ENCODE measurements at places on chromosomes 2 and 18.

- DNase-seq: no peak
Observed at GRCh38 chr2:224039770-224040440, 819 bp upstream of the SERPINE2 start.

DNA sequence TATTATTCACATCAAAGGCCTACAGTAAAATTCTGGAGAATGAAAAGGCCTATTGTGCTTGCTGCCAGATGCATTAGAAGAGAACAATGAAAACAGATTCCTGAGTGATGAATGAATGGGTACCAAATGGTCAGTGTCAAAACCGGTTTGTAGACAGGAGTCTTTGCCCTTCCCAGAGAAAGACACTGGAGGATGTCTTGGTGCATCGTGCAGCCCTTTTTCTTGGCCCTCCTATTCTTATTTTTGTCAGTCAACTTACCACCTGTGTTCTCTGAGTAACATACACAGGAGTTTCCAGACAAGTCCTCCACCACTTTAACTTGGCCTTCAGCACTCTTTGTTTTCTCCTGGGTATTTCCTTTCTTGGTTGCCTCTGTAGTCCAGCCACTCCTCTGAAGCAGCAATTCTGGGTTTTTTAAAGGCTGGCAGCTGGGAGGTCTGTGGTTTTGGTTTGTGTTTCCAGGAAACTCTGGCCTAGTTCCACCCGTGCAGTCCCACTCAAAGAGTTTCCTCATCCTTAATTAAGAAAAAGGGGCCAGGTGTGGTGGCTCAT, 29.4 kb downstream of the PSTPIP2 start:
- no peak for DNase-seq

DNA sequence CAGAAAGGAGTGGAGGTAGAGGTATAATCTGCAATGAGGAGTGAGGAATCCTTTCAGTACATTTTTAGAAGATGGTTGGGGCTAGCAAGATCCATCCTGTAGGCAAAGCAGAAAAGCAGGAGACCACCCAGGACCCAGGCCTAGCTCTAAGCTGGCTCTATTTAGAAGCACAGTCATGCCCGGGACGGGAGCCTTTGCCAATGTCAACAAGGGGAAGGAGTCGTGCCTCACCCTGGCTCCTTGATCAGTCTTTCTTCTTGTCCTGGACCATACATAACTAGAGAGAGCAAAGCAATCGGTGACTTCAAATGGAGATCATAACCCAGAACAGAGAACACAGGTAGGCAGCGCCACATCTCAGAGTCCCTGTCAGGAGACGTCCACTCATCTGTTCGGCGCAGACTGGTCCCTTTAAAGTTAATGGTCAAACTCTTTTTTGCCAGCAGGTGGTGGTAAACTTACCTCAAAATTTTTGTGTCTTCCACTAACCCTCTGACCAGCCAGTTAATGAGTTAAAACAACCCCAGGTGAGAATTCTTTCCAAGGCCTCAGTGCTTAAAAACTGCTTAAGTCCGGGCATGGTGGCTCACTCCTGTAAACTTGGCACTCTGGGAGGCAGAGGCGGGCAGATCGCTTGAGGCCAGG, 8.0 kb downstream of the MC5R start:
- no peak for DNase-seq

- DNase-seq: no peak
Observed at GRCh38 chr2:173107629-173108022, 32.0 kb downstream of the MAP3K20 start.

DNA sequence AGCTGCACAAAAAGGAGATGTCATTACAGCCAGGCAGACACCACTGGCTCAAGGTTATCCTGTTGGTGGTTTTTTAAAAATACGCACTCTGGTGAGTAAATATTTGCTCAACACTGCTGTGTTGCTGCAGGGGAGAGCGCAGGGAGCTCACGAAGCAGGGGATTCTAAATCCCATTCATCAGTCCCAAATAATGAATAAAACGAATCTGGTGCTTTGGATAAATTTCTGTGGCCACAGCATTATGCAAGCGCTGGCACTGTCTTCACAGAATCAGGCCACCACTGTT, 256.2 kb downstream of the HDAC4 start:
- no peak for DNase-seq

DNA sequence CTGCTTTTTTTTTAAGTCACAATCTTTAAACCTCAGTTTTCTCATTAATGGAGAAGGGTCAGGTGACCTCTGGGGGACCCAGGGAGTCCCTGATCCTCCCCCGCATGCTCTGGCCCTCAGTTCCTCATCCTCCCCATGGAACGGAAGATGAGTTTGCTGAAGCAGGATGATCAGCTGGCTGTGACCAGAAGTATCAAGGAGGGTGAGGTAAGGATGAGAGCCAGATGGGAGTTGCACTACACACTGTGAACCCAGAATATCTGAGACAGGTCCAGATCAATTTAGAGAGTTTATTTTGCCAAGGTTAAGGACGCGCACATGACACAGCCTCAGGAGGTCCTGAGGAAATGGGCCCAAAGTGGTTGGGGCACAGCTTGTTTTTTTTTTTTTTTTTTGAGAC, 3.8 kb downstream of the CATIP start:
- no peak for DNase-seq

DNA sequence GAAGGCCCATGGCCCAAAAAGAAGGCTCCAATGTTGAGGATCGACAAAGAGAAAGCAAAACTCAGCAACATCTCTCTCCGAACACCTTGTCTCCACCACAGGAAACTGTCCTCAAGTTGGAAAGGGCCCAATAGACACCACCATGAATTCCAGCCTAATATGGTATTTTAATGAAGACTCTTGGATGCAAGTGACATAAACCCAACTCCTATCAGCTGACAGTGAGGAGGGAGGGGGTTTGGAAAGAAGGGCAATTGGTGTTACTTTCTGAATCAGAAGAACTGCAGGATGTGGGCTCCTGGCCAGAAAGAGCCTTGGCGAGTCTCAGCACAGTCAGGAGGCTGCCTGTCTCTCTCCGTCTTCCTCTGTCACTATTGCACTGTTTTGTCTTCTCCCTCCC, 40.3 kb upstream of the SIGLEC15 start:
- no peak for DNase-seq

GRCh38 chr2:196592331-196592910, 47.1 kb upstream of the CCDC150 start:
- no peak for DNase-seq

- no peak for DNase-seq
Observed at GRCh38 chr18:46318356-46318755, 214.2 kb downstream of the HAUS1 start.

DNA sequence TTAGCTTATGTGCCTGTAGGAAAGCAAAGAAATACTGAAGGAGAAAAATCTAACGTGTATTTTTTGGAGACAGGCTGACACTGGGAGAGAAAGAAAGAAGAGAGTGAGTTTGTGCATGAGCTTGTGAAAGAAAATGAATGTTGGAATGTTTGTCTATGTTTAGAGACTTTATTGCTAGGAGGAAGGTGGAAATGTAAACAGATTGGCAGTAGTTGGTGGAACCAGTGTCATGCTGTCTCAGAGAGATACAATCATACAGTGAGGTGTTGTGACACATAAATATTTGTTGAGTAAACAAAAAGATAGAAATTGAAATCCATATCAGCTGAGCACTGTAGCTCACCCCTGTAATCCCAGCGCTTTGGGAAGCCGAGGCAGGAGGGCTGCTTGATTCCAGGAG, 222.2 kb upstream of the MEIS1 start:
- no peak for DNase-seq

- DNase-seq: no peak
Observed at GRCh38 chr2:138722316-138722715, 57.9 kb downstream of the NXPH2 start.

DNA sequence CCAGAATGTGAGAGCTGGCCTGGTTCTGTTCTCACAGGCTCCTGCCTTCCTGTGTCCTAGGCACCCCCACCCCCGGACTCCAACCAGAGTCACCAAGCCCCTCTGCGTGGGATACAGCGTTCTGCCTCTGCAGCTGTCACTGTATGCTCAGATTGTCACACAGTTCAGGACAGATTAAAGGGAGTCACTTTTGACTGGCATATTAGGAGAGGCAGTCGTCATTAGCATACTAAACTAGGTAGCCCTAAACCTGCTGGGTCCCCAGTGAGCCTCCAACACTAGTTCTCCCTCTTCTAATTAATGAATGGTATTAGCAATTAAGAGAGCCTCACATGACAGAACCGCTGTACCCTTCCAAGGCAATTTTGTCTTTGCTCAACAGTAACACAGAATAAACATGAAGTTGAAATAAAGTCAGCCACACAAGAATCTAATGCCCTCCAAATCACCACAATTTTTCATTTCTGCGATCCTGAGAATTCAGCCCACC, 340.2 kb downstream of the CMPK2 start:
- DNase-seq: no peak

DNA sequence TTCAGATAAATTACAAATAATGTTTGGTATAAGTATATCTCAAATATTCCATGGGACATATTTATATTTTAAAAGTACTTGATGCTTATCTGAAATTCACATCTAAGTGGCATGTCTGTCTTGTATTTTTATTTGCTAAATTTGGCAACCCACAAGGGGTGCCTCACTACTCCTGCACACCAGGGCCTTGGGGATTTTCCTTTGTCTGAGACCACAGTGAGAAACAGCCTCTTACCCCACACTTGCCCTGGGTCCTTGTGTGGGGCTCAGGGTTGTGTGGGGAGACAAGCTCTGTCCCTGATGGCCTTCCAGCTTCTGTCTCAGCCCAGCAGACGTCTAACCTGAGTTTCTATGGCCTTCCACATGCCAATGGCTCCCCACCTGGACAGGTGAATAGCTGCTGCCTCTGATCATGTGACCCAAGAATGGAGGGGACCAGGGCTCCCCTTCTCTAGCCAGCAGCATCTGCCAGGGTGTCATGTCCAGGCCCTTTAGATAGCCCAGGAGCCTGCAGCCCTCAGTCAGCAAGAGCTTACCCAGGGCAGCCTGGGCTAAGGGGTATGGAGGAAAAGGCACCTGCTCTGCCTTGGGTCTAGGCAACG, 49.5 kb upstream of the MRPL33 start:
- DNase-seq: no peak

DNA sequence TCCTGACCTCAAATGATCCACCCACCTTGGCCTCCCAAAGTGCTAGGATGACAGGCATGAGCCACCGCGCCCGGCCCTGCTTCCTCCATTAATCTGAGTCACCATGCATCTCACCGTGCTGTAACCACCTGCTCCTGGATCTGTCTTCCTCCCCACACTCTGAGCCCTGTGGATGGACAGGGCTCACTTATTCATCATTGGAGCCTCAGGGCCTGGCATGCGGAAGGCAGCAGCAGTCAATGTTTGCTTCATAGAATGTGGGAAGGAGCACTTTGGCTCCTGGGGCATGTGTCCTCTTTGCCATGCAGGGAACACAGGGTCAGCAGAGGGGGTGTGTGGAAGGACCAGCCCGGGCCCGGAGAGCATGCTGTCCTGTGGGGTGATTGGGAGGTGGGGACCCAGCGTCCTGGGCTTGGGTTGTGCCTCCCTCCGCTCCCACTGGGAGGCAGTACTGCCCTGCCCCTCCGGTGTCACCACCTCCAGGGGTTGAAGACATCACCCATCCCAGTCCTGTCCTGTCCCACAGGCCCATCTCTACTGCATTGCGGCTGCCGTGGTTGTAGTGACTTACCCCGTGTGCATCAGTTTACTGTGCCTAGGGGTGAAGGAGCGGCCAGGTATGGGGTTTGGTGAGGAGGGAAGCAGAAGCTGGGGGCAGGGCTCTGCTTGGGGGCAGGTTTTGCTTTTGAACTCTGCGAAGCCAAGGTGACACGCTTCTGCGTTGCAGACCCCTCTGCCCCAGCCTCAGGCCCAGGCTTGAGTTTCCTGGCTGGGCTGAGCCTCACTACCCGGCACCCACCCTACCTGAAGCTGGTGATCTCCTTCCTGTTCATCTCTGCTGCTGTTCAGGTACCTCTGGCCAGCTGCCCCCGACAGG, 11.5 kb downstream of the MFSD2B start:
- no peak for DNase-seq

- no peak for DNase-seq
Observed at GRCh38 chr2:100483895-100484294, 13.6 kb downstream of the NMS start.

- DNase-seq: no peak
Observed at GRCh38 chr2:5782103-5782502, 89.9 kb downstream of the SOX11 start.

- no peak for DNase-seq
Observed at GRCh38 chr2:60498816-60499429, 54.5 kb downstream of the BCL11A start.

GRCh38 chr2:231181860-231182512, 16.4 kb upstream of the ARMC9 start:
- DNase-seq: no peak

DNA sequence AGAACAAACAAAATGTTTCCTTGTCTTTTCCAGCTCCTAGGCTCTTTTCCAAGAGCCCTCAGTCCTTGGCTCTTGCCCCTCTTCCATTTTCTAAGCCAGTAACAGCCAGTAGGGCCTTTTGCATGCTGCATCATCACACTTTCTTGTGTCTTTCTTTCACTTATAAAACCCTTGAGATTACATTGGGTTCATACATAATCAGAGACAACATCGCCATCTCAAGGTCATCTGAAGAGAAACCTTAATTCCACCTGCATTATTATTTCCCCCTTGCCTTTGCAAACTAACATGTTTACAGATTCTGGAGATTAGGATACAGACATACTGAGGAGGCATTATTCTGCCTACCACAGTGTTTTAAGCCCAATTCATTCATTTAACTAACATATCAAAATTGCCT, 697.3 kb downstream of the TRIB2 start:
- DNase-seq: no peak

- no peak for DNase-seq
Observed at GRCh38 chr2:200089040-200089755, 133.8 kb downstream of the MAIP1 start.

GRCh38 chr2:197315371-197315770, 4.8 kb upstream of the ANKRD44 start:
- DNase-seq: no peak

- no peak for DNase-seq
Observed at GRCh38 chr2:26986576-26986975, 16.1 kb downstream of the MAPRE3 start.

- DNase-seq: no peak
Observed at GRCh38 chr2:168727904-168728470, 74.5 kb upstream of the NOSTRIN start.

GRCh38 chr2:166373951-166374350, 1.8 kb downstream of the SCN9A start:
- no peak for DNase-seq

GRCh38 chr2:181658444-181658843, 1.5 kb upstream of the CERKL start:
- DNase-seq: no peak

GRCh38 chr2:138649571-138649970, 130.6 kb downstream of the NXPH2 start:
- no peak for DNase-seq

- DNase-seq: no peak
Observed at GRCh38 chr2:26978061-26978596, 7.7 kb downstream of the MAPRE3 start.

GRCh38 chr2:134549104-134549503, 169.7 kb downstream of the TMEM163 start:
- no peak for DNase-seq

GRCh38 chr2:228747483-228747882, 523.6 kb downstream of the PID1 start:
- no peak for DNase-seq

DNA sequence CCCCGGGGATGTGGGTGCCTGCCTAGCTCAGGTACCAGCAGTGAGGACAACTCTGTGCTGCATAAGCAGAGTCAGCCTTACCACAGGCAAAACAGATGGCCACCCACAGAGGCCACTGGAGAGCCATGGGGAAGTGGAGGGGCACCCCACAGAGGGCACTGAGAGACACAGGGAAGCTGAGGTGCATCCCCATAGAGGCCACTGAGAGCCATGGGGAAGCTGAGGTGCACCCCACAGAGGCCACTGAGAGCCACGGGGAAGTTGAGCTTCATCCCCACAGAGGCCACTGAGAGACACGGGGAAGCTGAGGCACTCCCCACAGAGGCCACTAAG, 134.1 kb upstream of the EPAS1 start:
- DNase-seq: no peak
